Activated naive CD8-positive, alpha-beta T cell treated with anti-CD3 and anti-CD28 coated beads, Interleukin-2, amount 10 ng/mL, durations not matched to agents 7 days and 5 days (primary cell): ENCODE measurements at places on chromosomes 2 and 18.

DNA sequence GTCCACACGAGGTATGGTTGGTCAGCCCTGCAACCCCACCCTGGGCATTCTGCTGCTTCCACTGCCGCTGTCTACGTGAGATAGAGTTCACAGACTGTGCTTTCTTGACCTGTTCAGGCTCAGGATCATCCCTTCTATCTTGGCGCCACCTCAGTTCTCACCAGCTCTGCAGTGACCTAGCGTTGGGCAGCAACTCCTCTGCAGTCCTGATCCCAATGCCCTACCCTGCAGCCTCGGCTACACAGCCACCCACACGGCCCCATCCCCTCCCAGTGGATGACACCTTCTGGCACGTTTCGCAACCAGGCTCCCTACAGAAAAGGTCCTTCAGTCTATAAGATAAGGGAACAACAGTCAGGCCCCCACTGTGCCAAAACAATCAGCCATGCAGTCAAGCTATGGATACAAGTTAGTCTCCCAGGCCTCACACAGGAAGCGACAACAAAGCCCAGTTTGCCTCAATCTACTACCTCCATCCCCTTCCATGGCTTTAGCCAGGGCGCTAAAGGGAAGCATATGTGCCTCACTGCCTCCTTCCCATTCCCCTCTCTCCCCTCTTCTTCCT is 317.9 kb upstream of the PKDCC start:
- no peaks in the 10 kb centered on the region for H3K36me3 ChIP-seq
- no peak for DNase-seq
- H3K27me3 ChIP-seq, result peaks cover 11% of the 10 kb centered on the region
- H3K4me3 ChIP-seq, result no peak overlapping the region
- H3K4me1 ChIP-seq, result no peaks in the 10 kb centered on the region
- no peak overlapping the region for H3K27ac ChIP-seq

GRCh38 chr2:71100195-71100964 is 29.6 kb downstream of the MCEE start:
- peaks cover 3% of the 10 kb centered on the region for H3K27me3 ChIP-seq
- H3K4me1 ChIP-seq, result peaks cover 2% of the 10 kb centered on the region
- peaks cover 1% of the 10 kb centered on the region for H3K36me3 ChIP-seq
- DNase-seq, result peak; percentile 37
- no peak overlapping the region for H3K27ac ChIP-seq
- no peak overlapping the region for H3K4me3 ChIP-seq

GRCh38 chr2:56372071-56372656 is 188.4 kb downstream of the CCDC85A start:
- no peaks in the 10 kb centered on the region for H3K4me1 ChIP-seq
- H3K4me3 ChIP-seq, result no peak overlapping the region
- DNase-seq, result no peak
- no peaks in the 10 kb centered on the region for H3K36me3 ChIP-seq
- no peak overlapping the region for H3K27ac ChIP-seq

DNA sequence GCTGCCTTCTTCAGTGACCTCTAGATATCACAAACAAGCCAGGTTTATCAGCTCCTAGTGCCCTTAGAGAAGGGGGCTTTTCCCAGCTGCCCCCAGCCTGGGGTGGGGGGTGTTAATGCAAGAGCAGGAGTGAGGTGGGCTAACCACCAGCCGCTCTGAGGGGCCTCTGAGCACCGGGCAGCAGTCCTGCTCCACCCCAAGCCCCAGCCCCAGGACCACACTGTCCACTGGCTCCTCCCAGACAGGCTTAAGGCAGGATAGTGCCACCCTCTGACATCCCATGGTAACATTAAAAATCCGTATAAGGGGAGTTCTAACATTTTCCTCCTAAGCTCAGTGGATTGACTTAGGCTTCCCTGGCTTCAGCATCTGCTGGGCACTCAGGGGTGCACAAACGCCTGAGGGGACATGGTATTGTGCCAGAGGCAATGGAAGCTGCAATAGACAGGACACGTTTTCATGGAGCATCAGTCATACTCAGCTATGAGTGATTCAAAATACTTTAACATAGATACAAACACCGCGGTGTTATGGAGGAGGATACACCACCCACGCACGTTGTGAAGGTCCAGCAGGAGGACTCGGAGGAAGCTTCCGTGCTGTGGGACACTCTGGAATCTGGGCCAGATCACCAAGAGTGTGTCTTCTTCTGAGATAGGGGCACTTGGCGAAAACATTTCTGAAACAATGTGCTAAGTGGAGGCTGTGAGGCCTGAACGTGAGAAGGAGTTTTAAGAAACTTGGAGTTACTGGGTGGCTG is 112.7 kb upstream of the EPC2 start:
- peaks cover 2% of the 10 kb centered on the region for H3K36me3 ChIP-seq
- H3K4me3 ChIP-seq, result no peak overlapping the region
- no peak overlapping the region for H3K27ac ChIP-seq

- no peak overlapping the region for H3K4me3 ChIP-seq
- H3K4me1 ChIP-seq, result no peaks in the 10 kb centered on the region
- DNase-seq, result no peak
- no peak overlapping the region for H3K27ac ChIP-seq
- H3K36me3 ChIP-seq, result no peaks in the 10 kb centered on the region
Observed at GRCh38 chr2:16318474-16319195, 347.0 kb downstream of the CYRIA start.

DNA sequence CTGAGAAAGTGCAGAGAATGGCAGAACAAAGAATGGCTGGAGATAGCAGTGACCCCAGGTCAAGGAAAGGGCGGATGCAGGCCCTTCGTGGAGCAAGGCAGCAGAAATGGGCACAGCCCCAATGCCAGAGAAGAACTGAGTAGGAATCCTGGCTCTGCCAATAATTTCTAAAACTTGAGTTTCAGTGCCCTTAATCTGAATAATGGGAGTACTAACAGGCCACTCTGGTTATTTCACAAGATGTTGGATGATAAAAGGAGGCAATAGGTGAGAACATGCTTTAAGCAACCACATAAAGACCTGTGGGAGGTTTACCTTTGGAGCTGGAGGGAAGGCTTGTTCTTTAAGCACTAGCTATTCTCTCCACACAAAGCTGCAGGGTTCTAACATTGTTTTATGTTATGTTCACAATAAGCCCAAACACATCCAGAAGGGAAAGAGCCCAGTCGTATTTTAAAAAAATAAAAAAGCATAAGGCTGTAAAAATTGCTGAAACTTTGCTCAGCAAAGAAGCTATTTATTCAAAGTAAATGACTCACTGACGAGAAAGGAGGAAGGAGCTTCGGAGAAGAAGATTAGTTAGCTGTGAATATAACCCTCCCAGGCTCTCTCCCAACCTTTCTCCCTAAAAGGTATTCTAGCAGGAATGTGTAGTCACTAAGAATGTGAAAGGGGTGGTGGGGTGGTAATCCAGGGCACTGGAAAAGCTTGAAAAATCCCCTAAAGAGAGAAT is 470.2 kb downstream of the TXNL1 start:
- DNase-seq, result no peak
- H3K4me3 ChIP-seq, result no peak overlapping the region
- no peaks in the 10 kb centered on the region for H3K4me1 ChIP-seq
- H3K27ac ChIP-seq, result no peak overlapping the region

DNA sequence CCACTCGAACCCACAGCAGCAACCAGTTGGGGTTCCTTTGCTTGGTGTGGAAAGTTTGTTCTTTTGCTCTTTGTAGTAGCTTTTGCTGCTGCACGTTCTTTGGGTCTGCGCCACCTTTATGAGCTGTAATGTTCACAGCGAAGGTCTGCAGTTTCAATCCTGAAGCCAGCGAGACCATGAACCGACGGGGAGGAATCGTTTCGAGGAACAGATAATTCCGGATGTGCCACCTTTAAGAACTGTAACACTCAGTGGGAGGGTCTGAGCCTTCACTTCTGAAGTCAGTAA is 14.3 kb downstream of the GPR17 start:
- no peak overlapping the region for H3K27ac ChIP-seq
- H3K27me3 ChIP-seq, result peaks cover 20% of the 10 kb centered on the region
- DNase-seq, result no peak
- H3K4me1 ChIP-seq, result no peaks in the 10 kb centered on the region
- H3K36me3 ChIP-seq, result no peaks in the 10 kb centered on the region

- H3K27ac ChIP-seq, result no peak overlapping the region
- no peak for DNase-seq
- no peaks in the 10 kb centered on the region for H3K36me3 ChIP-seq
- H3K4me1 ChIP-seq, result peaks cover 5% of the 10 kb centered on the region
Observed at GRCh38 chr2:231604101-231604684, 11.5 kb downstream of the TEX44 start.

DNA sequence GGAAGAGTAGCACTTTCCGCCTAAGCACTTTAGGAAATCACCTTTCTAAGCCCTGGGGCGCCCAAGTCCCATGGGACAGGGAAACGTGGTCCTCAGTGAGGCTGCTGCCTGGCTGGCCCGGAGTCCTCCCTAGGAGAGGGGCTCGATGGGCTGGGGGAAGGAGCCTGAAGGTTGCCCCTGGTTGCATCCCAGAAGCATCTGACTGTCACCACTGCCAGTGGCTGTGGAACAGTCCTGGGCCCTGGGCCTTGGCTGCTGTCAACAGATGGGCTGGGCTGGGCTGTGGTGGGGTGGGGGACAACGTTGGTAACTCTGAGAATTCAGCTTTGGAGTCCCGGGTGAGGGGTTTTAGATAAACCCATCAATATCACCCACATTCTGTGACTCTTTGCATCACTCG is 22.5 kb downstream of the ASB1 start:
- H3K27me3 ChIP-seq, result no peaks in the 10 kb centered on the region
- DNase-seq, result no peak
- peaks cover 41% of the 10 kb centered on the region for H3K36me3 ChIP-seq
- H3K4me3 ChIP-seq, result no peak overlapping the region

DNA sequence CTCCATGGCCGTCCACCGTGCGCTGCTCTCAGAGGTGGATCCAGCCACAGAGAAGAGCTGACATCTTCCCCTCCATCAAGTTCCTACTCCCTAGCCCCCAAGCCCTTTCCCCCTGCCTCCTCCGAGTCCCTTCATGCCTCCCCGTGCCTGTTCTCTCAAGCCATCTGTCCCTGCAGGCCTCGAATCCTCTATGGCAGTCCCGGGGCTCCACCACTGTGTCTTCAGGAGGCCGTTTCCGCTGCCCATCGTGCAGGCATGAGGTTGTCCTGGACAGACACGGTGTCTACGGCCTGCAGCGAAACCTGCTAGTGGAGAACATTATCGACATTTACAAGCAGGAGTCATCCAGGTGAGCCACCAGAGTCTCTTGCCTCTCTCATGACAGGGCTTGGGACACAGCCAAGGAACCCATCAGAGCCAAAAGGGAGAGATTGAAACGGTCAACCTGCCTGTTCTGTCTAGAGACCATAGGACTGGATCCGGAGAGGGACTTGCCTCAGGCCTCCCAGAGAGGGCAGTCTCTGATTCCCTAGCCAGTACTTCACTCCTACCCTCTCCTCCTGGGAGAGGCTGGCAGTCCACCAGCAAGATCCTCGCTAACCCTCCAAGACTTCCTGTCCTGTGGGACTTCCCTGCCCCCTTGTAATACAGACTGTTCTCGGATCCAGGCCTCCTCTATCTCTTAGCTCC is 9.7 kb downstream of the UCN start:
- peaks cover 5% of the 10 kb centered on the region for H3K4me1 ChIP-seq
- no peak for DNase-seq
- H3K4me3 ChIP-seq, result no peak overlapping the region
- H3K27ac ChIP-seq, result no peak overlapping the region
- peaks cover 8% of the 10 kb centered on the region for H3K27me3 ChIP-seq
- no peaks in the 10 kb centered on the region for H3K36me3 ChIP-seq

- peak overlapping the region; percentile 98 for H3K27ac ChIP-seq
- H3K27me3 ChIP-seq, result peaks cover 3% of the 10 kb centered on the region
- H3K4me3 ChIP-seq, result peak overlapping the region; percentile 91
- peaks cover 19% of the 10 kb centered on the region for H3K4me1 ChIP-seq
- no peak for DNase-seq
Observed at GRCh38 chr18:79068341-79068936, 755 bp upstream of the ATP9B start.
